ENCODE measurements at places on chromosomes 1 and 21.

GRCh38 chr1:84122780-84123382, 21.2 kb upstream of the PRKACB start:
- no peak for DNase-seq

GRCh38 chr1:101667761-101668160, 329.0 kb downstream of the OLFM3 start:
- DNase-seq, result no peak

DNA sequence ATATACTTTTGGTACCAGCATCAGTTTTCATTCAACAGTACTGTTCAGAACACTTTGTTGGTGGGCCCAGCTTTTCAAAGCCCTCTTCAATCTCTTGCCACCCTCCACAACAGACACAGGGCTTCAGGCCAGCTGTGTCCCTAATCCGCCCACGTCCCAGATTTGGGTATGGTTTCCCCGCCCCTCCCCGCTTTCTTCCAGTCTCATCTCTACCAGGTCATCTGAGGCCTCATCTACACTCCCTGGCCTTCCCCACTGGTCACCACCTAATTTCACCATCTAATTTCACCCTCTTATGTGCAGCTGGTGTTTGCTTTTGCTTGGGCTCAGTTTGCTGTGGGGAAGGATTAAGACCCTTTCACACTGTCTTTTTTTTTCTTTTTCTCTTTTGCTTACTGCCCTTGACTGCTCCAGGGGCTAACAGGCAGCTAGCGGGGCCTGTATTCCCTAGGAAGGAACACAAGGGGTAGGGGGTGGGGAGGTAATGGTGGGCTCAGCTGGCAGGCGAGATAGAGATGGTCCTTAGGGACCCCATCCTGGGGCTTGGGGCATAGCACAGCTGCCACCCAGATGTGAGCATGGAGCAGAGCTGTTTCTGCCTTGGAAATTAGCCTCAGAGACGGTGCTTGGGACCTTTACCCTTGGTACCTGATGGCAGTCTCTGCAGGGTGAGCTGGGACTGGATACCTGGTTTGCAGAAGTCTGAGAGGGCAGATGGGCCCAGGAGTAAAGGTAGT, 3.8 kb upstream of the EPB41 start:
- DNase-seq, result no peak

DNA sequence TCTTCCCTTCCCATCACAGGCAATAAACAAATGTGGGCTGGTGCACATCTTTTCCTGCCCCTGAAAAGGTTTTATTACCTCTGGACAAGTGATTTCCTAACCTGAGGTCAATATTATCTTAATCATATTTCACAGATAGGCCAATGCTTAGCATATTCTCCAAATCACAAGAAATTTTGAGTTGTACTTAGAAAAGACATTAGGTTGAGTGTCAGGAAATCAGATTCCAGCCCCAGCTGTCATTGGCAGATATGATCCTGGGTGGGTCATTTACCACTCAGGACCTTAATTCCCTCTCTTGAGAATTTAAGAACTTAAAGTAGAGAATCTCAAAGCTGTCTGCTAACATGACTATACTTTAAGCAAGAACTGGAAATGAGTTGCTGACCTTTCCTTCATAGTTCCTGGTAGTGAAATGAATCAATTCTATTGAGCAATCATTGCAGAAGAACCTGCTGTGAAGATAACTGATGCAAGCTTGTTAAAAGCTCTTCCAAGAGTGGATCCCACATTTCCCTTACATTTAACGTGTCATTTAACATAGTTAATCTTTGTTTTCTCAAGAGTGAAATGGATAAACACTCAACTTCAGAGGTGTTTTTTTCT, 46.4 kb upstream of the CR2 start:
- DNase-seq, result no peak

DNA sequence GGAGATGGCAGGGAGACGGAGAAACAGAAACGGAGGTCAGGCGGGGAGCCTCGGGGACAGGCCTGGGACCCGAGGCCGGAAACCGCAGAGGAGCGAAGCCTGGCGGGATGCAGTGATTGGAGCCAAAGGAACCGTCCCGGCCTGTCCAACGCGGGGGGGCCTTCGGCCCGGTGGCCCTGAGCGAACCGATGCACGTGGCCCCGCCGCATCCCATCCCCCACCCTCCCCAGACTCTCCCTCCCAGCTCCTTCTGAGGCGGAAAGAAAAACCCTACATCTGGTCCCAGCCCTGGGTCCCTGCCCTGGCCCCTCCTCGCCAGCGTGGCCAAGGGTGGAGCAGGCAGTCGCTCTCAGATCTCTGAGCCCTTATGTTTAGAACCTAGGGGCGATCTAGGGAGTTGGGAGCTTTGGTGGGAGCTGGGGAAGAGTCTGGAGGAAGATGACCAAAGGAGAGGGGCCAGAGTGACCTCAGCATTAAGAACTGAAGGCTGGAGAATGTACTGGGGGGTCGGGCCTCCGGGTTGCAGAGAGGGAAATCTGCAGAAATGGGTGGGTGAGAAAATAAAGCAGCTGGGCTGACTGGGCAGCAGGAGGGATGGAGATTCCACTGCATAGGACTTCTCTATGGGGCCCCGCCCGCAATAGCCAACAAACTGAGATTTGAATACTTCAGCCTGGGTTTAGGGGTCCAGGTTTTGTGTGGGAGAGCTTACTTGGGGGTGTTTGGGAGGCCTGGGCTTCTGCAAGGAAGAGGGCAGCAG, 1.5 kb upstream of the CRABP2 start:
- no peak for DNase-seq

DNA sequence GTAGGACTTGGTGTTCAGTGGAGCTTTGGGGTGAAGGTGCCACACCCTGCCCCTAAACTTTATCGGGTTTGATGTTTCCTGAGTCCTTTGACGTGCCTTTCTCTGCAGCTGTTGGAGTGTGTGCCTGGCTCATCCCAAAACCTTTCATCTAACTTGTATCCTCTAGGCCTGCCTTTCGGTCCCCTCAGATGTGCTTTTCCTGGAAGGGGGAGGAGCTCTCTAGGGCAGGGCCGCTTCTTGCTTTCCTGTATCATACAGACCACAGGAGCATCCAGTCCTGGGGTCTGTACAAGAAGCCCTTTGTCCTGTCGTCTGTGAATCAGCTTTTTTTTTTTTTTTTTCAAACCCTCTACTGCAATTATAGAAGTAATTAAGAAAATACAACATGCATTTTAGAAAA, 35.7 kb downstream of the PTGFRN start:
- DNase-seq, result no peak

GRCh38 chr1:198495631-198496030, 44.8 kb downstream of the ATP6V1G3 start:
- no peak for DNase-seq

DNA sequence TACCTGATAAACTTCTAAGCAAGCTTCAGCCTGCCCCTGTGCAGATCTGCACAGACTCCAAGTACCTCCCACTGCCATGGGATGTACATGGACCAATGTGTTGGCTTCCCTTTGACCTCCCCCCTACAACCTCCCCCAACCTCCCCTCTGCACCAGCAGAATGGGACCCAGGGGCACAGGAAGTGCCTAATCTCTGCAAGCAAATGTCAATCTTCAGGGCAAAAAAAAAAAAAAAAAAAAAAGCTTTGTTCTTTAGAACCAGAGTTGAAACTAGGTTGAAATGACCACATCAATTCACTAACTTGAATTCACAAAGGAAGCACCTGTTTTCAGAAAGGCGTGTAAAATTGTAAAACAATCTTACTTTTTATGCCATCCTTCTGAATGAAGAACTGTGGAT, 53.9 kb upstream of the TIAM1 start:
- DNase-seq, result no peak

Measured in AG04450 (cell line).